Stimulated activated CD8-positive, alpha-beta memory T cell treated with anti-CD3 and anti-CD28 coated beads, Interleukin-2, amount 100 ng/mL, for 1 hour (primary cell): ENCODE measurements at places on chromosomes 5 and 9.

- DNase-seq: no peak
Observed at GRCh38 chr5:40906351-40906751, 2.9 kb upstream of the C7 start.

DNA sequence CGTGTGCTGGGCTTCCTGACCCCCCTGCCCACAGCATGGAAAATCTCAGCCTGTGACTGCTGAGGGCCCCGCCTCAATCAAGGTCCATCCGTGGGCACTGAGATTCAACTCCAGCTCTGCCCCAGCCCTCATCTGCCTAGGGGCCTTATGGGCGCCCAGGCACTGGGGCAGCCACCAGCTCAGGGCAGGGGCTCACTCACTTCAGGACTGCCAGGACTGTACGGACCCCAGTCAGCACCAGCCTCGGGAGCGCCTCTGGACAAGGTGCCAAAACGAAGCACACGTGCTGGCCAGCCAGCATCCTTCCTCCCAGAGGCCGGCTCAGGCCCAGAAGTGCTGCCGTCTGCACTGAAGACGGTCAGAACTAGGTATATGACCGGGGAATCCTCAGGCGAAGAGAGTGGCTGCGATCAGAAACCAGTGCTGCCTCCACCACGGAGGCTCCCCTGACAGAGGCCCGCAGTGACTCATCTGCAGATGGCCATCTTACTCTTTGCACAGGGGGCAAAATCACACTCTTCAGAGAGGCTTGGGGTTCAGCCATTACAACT is 19.6 kb downstream of the CLPTM1L start:
- DNase-seq: no peak

DNA sequence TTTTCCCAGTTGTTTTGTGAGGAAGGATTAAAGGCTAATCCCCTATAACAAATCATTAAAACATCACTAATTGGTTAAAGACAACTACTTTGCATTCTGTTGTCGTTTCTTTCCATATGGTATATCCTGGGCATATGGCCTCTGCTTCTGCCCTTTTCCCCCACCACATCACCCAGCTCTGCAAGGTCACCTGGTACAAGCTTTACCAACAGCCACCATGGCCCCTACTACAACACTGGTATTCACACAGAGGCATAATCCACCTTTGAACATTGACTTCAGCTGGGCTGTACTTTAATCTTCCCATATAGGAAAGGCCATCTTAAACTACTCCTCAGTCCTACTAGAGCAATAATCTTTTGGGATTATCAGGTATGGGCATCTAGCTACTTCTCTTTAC is 866.1 kb downstream of the TLE4 start:
- no peak for DNase-seq

DNA sequence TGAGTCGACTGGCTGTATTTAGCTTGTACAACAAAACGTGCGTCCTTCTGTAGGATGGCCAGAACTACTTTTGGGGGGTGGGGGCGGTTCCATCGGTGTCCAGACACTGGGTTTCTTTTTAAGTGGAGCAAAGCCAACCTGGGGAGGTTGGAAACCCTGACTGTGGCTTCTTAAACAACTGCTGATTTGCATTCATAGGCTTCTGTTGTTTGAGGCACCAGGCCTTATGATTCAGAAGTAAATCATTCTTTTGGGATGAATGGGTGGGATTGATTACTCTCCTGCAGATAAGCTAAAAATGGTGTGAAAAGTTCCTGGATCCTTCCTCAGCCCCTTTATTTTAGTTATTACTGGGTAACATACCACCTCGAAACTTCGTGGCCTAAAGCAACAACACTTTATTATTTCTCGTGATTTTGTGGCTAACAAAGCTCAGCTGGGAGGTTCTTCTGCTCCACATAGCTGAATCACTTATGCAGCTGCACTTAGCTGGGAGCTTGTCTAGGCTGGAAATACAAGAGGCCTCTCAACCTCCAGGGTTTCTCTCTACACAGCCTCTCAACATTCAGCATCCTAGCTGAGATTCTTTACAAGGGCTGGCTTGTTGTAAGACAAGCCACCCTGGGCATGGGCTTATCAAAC is 12.2 kb upstream of the SMIM32 start:
- no peak for DNase-seq

DNA sequence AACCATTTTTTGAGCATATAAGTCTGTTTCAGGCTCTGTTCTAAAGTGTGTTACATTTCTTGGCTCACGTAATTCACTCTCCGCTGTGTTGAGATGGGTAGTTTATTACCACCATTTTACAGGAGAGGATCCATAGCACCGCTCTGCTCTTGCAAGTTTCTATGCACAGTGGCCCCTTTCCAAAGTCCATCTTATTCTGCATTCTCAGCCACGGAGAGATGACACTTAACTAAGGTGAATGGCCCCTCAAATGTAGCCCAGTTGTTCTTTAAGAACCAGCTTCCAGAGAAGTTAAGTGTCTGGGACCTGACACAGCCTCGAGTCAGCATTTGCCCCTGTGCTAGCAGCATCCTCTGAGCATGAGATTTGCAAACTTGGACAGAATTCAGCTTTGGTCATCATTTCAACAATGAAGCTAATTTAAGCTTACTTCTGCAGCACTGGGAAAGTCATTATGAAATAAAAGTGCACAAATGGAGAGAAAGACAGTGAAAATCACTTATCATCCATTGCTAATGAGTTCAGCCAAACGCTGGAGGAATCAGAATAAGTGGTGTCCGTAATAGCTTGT is 61.9 kb downstream of the FAM78A start:
- no peak for DNase-seq

GRCh38 chr5:95989283-95990048 is 27.8 kb upstream of the ELL2 start:
- no peak for DNase-seq

GRCh38 chr5:158398360-158399201 is 539.6 kb upstream of the CLINT1 start:
- DNase-seq: no peak

DNA sequence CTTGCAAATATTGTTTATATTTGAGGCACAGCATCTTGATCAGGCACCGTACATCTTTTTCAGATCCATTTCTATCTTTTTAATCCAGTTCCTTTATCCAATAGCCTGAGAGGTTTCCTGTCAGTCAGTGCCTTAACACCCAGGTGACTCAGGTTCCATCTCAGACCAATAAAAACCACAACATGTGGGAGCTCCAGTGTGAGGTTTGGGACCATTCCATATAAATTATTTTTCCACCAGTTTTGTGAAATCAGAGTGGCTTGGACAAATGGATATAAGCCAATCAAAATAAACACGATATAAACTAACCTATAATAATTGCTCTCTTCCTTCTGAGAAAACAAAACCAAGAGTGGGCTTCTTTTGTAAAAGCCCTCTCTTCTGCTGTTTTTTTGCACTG is 351.3 kb downstream of the NTRK2 start:
- no peak for DNase-seq

DNA sequence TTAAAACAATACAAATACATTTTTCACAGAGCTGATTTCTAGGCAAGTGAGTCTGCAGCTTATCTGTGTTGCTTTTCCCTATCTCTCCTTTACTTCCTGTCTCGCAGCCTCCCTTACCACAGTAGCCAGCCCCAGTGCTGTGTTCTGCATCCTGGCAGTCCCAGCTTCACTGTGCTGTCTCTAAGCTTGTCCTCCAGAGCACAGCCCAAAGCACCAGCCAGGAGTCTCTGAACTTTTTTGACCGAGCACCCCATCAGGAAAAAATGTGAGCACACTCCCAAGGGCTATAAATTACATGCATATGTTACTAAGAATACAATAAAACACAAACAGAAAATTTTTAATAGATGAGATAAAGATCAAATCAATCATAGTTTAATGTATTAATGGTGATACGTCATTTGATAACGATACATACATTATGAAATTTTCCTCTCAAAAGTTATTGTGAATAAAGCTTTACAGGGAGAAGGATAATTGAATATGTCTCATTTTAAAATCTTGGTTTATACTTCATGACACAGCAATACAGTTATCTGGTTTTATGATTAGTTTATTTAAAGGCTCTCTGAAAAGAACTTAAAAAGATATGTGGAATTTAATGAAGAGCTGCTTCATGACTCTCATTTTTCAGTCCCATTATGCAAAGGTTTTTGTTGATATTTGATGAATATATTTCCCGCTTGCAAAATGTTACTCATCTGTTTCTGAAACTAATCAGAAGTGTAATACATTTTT is 7.3 kb upstream of the RHOBTB3 start:
- no peak for DNase-seq

- DNase-seq: no peak
Observed at GRCh38 chr9:1050125-1050895, at the start of gene DMRT2. Gene DMRT2, plus strand, starts transcription at chr9:1050357. Its CDS starts 1,257 bp downstream, at chr9:1051614.

- DNase-seq: no peak
Observed at GRCh38 chr9:113477661-113478060, 14.1 kb downstream of the RGS3 start.

- DNase-seq: no peak
Observed at GRCh38 chr5:3026651-3027050, 275.2 kb upstream of the IRX2 start.

DNA sequence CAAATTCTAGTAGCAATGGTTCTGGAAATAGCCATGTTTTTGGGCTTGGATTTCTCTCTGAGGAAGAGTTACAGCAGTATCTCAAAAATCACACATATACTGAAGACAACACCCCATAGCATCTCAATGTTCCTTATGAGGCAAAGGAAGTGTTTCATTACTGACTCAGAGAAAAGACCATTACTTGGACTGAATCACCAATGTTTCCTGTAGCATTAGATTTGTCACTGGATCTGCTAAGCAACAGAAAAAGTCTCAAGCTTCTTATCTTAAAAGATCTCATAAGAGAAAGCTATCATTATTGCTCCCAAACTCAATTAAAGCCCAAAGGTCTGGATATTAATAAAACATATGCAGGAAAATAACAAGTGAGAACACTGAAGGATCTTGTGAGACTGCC is 272.4 kb downstream of the ADAMTS6 start:
- no peak for DNase-seq

GRCh38 chr5:65623482-65623881 is 651 bp downstream of the TRIM23 start:
- no peak for DNase-seq

- DNase-seq: no peak
Observed at GRCh38 chr5:22709743-22710142, 143.4 kb downstream of the CDH12 start.

DNA sequence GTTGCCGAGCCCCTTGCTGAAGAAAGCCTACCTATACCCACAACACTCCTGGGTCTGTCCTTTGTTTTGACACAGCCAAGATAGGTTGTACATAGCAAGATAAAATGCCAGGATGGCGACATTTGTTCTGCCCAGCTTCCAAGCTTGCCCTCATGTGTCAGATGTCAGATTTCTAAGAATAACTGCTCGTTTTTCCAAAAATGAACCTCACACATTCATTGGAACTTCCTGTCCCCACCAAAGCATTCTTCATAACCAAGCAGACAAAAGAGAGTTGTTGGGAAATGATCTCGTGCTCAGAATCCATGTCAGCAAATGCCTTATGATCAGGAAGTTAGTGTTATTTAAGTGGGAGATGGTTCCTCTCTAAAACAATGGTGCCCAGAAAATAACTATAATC is 210.1 kb downstream of the ZNF608 start:
- no peak for DNase-seq

GRCh38 chr5:148781766-148782165 is 44.6 kb upstream of the ADRB2 start:
- DNase-seq: no peak

- DNase-seq: no peak
Observed at GRCh38 chr5:31218978-31219377, 25.5 kb downstream of the CDH6 start.

GRCh38 chr9:127176631-127177030 is 54.2 kb upstream of the ANGPTL2 start:
- no peak for DNase-seq

GRCh38 chr5:127757576-127757975 is 54.4 kb downstream of the CCDC192 start:
- DNase-seq: no peak

GRCh38 chr5:150288361-150288760 is 1.2 kb downstream of the CAMK2A start:
- no peak for DNase-seq

- DNase-seq: no peak
Observed at GRCh38 chr9:114034196-114034595, 43.9 kb downstream of the AMBP start.

DNA sequence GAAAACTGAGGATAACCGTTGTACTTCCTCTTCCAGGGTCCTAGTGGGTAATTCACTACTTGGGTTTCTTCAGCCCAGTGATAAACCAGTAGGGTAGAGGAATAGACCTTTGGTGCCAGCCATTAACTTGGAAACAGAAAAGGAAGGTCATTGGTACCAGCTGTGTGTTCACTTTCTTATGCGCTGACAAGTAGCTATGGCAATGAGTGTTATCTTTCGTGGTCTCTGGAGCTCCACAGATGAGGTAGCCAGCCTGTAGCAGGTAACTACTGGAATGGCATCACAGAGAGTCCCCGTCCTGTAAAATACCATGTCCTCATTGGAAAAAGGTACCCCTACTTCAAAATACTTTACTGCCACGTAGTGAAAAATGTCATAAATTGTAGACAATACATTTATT is 2.3 kb downstream of the UHRF2 start:
- DNase-seq: no peak

GRCh38 chr5:157471709-157472108 is 11.7 kb downstream of the NIPAL4 start:
- no peak for DNase-seq

- no peak for DNase-seq
Observed at GRCh38 chr9:120360046-120360445, 219.9 kb downstream of the CDK5RAP2 start.

DNA sequence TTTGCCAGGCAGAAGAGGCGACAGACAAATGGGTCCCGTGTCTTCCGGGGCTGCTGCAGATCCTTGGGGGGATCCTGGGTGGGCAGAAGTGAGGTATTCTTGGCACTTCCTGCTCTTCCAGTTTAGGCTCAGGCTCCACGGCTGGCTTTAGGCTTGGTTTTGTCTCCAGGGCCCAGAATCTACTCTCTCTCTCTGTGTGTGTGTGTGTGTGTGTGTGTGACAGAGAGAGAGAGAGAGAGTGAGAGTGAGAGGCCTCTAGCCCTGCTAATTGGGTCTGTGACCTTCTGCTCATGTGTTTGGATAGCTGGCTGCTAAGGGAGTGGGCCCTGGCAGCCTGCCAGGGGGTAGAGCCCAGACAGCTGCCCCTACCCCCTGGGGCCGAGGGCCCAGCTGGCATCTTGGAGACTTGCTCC is 39.3 kb downstream of the CRB2 start:
- DNase-seq: no peak

DNA sequence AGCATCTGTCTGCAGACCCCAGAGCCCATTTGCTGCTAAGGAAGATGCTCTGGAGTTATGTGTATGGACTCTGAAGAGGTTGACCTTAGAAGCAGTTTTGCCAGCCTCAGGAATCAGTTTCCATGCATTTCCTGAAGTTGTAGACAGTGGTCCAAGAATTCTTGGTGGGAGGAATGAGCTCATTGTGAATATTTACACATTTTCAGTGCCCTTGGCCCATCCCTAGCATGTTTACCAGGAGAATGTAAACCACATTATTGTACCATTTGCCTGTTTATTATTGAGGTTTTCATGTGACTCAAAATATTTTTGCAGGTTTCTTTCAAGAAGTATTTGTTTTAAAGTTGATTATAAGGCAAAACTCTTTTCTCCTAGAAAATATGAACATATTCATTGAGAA is 93.8 kb downstream of the NXNL2 start:
- no peak for DNase-seq

- DNase-seq: no peak
Observed at GRCh38 chr9:130286781-130287428, 21.3 kb downstream of the HMCN2 start.
